ENCODE measurements at places on chromosomes 3 and 15.

DNA sequence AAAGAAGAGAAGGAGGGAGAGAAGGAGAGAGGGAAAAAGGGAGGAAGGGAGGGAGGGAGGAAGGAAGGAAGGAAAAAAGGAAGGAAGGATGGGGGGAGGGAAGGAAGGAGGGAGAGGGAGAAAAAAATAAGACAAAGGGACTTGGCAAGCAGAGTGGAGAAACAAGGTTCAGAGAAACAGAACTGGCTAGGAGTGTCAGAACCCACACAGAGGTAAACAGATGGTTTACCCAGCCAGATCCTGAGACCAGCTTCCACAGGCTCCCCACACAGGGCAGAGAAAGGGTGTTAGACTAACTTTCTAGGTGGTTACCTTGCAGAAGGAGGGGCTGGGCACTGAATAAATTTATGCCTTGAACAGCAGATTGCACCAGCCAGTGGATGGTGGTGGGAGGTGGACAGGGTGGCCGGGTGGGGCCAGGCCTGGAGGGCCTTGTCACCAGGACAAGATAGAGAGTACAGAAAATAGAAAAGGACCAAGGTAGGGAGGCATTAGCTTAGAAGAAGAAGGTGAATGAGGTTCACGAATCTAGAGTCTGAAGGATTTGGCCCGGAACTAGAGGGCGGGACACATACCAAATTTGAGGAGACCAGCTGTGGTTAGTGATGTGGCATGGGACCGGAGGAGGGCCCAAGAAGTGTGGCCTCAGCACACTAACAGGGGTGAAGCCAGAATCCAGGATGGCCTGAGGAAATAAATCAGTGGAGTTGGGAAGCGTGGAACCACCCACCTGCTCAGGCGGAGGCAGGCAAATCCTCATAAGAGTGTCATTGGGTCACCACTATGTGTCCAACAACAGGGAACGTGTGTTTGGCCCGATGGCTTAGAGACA is 1.2 kb upstream of the TM4SF1 start:
- no peak for DNase-seq

DNA sequence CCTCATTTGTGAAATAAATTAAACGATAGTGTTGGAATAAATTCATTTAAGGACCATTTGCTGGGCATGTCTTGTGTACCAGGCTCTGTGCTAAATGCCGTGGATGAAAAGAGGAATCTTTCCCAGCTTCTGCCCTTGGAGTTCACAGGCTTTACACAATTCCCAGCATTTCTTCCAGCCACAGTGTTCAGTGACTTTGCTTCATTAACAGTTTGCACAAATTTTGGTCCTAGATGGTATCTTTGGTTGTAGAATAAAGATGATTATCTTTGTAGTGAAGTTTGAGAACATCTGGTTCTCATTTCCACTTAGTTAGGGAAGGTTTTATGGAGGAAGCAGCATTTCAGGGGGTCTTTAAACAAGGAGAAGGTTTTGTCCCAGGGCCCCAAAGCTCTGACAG is 100.1 kb downstream of the LRTM1 start:
- DNase-seq: no peak

DNA sequence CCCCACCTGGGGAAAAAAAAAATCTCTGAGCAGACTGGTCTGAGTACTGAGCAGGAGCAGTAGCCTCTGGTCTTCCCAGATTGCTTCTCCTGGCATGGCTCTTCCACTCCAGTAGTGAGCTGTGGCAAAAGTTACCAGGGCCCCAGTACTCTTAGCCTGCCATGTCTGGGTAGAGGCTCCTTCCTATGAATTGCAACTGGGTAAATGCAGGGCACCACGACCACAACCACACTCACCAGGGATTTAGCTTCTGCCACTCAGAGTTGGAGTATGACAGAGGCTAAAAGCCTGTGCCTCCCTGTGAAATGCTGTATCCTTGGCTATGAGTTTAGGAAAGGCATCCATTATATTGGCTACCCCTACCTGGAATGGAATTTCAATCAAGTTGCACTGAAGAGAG is 67.9 kb upstream of the CCDC54 start:
- DNase-seq: no peak

- DNase-seq: no peak
Measured at GRCh38 chr3:44842376-44842775, 19.3 kb upstream of the TMEM42 start.

DNA sequence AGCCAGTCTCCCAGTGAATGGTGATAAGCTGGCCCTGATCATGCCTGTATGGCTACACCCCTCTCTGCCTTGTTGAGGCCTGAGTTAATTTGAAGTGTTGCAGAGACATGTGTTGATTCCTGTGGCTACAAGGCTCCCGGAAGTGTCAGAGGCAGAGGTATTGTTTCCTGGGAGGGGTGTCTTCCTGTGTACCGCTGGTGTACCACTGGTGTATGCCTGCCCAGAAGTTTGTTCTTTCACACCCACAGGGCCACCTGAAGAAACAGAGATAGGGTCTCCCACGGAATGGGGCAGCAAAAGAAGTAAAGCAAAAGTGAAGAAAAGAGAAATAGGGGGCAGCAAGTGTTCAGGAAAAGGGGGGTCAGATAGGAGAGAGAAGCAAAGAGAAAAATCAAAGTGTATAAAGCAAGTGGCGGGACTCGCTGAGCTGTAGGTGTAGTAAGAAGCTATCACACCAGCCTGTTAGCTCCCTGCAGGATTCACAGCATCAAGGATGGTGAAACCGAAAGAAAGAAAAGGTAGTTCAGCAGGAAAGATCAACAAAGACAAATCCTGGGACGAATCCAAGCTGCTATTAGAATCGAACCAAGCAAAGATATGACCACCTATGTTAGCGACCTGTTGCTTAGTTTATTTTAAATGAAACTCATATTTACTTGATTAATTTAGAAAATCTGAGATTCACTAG is 36.6 kb upstream of the CD47 start:
- peak; percentile 79 for DNase-seq

All from central memory CD4-positive, alpha-beta T cell (primary cell).